Activated naive CD4-positive, alpha-beta T cell treated with anti-CD3 and anti-CD28 coated beads, Interleukin-2, amount 50 U/mL, for 16 hours (primary cell): ENCODE measurements at places on chromosomes 7 and 10.

GRCh38 chr7:46450886-46451285, 529.8 kb upstream of the IGFBP3 start:
- no peak for DNase-seq

DNA sequence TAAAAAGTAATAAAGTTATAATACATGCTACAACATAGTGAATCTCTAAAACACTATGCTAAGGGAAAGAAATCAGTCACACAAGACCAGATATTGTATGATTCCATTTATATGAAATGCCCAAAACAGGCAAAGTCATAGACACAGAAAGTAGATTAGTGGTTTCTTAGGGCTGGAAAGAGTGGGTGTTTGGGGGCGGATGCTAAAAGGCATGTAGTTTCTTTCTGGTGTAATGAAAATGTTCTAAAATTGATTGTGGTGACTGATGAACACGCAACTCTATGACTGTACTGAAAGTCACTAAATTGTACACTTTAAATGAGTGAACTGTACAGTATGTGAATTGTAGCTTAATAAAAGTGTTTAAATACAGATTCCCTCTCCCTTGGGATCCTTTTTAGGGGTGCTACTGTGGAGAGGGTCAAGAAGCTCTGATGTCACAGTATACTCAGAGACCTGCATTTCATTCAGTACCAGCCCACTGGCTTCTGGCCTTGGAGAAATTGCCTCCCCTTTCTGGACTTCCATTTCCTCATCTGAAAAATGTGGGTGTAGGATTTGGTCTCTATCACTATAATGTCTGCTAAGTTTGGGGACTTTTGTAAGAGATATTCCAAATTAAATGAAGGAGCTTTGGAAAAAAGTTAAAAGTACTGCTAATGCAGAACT, 46.4 kb downstream of the AOAH start:
- DNase-seq, result peak; percentile 80

GRCh38 chr10:98910546-98910945, 325.1 kb downstream of the HPSE2 start:
- DNase-seq, result no peak

DNA sequence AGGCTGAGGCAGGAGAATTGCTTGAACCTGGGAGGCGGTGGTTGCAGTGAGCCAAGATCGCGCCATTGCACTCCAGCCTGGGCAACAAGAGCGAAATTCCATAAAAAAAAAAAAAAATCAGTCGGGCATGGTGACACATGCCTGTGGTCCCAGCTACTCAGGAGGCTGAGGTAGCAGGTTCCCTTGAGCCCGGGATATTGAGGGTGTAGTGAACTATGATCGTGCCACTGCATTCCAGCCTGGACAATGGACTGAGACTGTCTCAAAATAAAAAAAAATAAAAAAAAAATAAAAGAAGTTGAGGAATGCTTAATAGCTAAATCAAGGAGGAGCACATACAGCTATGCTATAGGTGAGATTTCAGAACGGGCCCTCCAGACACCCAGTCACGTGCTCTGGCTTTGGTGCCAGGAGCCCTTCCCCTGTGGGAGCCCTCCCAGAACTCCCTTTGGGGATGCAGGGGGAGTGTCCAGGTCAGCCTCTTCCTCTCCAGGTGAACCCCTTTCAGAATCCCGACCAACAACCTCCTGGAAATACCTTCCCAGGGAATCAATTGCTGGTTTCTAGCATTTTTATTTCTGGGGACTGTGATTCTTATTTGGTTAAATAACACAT, 42.9 kb upstream of the CTBP2 start:
- DNase-seq, result no peak

DNA sequence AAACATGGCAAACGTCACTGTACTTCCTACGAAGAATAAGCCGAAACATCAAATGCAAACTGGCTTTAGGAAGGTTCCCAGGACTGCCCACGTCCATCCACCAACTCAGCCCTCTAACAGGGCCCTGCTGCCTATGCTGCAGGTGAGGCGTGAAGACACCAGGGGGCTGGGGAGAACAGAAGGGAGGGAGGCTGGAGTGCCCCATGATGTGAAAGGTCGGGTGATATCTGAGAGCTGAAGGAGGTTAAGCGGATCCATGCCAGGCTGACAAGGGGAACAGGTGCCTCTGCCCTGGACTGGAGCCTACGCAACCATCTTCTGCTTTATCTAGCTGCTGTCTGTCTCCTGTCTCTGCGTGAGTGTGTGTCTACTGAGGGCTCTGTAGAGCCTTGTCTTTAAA, 40.2 kb upstream of the ATP6V0A4 start:
- no peak for DNase-seq

- no peak for DNase-seq
Measured at GRCh38 chr10:33669904-33670303, 335.4 kb upstream of the NRP1 start.

DNA sequence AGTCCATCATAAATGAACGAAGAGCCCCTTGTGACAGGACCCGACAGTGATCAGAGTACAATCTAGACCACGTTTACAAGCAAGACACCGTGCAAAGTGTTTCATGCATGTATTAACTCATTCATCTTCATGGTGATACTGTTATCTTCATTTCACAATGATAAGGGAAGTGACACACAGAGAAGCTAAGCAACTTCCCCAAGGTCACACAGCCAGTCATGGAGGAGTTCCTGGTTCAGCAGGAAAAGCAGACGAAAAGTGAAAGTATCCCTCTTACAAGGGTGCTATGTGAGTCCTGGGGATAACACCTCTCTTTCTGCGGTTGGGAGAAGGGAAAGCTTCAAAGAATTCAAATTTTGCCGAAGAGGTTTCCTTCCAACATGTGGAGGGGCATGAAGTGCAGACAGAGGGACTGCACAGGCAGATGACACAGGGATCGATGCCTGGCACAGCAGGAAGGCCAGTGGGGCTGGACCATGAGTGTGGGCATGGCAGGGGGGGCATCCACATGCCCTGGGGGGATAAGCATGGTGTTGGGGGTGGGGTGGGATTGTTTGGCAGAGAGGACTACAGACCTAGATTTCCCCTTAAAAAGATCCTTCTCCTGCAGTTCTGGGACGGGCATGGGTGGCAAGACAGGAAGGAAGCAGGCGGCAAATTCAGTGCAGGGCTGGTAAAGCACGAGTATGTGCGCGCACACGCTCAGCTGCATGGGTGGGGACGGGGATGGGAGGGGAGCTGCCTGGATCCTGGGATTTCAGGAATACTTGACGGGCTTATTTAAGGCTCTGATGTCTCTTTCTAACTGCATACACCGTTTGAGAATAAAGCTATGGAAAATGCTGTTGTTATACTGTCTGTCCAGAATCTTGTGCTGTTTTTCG, 33.5 kb upstream of the DDC start:
- no peak for DNase-seq

GRCh38 chr10:80168679-80169380, 36.3 kb downstream of the PLAC9 start:
- no peak for DNase-seq

GRCh38 chr7:36391436-36392198, 2.0 kb downstream of the ANLN start:
- no peak for DNase-seq

- no peak for DNase-seq
Measured at GRCh38 chr10:780536-781524, 91.4 kb upstream of the DIP2C start.

DNA sequence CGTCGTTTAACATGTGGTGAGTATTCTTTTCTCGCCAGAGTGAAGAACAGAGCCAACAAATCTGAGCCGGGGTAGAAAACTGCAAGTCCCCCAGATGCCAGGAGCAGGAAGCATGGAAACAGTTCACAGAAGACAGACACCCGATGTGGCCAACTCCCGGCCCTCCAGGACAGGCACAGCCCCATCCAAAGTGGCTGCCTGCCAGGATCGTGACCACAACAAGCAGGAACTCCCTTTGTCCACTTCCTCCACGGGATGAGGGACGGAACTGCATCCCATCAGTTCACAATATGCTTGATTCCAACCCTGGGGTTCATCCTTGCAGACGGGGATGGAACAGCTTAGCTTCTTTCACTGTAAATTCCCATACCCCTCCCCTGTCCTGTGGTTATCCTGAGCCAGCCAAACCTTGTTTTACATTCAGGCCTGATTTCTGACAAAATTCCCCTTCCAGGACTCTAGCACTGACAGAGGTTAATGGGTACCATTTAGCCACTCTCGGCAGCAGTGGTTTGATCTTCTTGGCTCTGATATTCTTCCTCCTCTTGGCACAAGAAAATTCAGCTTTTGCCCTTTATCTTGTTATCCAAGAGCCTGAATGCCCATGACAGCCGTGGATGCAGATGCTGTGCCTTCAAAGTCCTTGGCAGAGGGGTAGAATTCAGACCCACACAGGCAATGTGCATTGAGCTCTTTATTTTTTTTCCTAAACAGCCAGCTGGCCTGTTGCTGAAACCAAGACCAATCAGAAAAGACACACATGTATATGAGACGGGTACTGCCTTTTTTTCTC, 105.5 kb upstream of the FAM204A start:
- no peak for DNase-seq

- no peak for DNase-seq
Measured at GRCh38 chr7:116328161-116328560, 117.8 kb downstream of the TES start.

- DNase-seq, result no peak
Measured at GRCh38 chr10:127351542-127351941, 155.2 kb upstream of the INSYN2A start.
